ENCODE measurements at places on chromosomes 6 and 20.

- no peak for DNase-seq
Observed at GRCh38 chr6:44696686-44697085, 309.2 kb downstream of the CDC5L start.

DNA sequence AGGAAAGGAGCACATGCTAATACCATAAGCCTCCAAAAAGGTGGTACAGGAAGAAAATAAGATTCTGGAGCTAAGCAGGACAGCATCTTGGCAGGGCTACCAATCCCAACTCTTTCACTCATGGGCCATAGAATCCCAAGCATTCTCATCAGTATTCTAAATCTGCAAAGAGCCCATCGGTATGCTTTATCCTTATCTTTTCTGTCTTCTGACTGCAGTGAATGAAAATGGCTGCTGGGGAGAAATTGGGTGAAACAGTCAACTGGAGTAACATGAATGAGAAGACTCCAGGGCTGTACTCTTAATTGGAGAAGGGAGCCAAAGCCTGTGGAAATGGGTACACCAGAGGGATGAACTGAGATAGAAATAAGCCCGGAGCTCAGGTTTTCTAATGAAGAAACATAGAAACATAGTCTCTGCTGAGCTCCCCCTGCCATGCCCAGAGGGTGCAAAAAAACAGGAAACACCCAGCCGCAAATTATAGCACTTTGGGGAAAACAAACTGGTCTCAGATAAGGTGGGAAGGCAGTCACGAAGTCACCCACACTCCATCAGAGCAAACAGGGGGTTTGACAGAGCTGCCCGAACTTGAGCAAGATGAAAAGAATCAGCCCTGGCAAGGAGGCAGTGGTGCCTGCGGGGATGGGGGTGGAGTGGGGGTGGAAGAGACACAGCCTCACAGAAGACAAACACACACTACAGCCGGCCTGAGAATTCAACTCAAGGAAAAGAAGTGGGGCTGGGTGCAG lies 35.4 kb upstream of the E2F3 start:
- DNase-seq, result peak; percentile 71

DNA sequence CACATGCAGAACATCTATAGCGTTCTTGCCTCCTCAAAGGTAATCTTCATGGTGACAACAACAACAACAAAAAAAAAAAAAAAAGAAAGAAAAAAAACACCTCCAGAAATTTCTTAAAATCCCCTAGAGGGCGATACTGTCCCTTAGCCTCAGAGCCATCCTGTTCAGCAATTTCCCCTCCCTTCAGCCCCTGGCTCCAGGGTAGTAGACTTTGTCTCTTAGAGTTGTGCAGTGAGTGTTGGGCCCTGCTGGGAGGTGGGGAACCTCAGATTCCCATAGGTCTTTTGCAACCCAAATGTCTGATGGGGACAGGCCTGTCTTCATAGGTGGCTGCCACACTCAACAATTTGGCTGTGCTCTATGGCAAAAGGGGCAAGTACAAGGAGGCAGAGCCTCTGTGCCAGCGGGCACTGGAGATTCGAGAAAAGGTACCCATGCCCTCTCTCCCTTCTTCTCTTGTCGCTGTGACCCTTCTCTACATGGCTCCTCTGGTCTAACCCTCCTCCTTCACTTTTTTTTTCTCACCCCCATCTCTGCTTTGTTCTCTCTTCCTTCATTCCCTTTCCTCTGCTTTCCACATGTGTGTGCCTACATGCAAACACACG lies 6.0 kb upstream of the PTK7 start:
- DNase-seq, result peak; percentile 46

GRCh38 chr6:107768044-107768443 lies 56.1 kb downstream of the SCML4 start:
- DNase-seq, result no peak

GRCh38 chr6:143955971-143956370 lies 52.1 kb downstream of the PLAGL1 start:
- no peak for DNase-seq

- no peak for DNase-seq
Observed at GRCh38 chr6:89475101-89475500, 42.1 kb downstream of the ANKRD6 start.

- no peak for DNase-seq
Observed at GRCh38 chr20:19832875-19833274, 74.8 kb downstream of the RIN2 start.

DNA sequence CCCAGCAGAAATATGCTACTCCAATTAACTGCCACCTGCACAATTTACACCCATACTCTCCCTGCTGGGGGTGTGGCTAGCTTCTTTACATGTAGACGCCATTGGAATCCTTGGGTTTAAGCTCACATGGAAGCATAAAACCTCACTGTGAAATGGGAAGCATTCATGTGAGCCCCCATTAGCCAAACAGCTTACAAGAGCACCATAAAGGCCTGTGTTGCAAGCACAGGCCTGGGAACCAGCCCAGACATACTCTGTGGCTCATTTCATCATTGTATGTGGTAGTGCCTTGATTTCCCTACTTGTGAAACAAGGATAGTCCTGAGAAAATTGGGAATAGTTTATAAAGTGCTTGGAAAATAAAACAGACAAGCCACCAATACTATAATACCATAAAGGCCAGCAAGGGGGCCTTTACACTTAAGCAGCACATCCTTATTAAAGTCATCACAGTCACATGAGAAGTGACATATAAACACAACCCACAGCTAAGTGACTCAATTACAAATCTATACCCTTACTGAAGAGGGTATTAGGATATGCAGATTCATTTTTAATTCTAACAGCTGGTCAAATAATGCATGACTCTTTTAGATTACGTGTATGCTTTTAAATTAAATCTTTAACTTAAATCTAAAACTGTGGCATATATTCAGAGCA lies 6.8 kb downstream of the ADNP start:
- DNase-seq, result no peak

DNA sequence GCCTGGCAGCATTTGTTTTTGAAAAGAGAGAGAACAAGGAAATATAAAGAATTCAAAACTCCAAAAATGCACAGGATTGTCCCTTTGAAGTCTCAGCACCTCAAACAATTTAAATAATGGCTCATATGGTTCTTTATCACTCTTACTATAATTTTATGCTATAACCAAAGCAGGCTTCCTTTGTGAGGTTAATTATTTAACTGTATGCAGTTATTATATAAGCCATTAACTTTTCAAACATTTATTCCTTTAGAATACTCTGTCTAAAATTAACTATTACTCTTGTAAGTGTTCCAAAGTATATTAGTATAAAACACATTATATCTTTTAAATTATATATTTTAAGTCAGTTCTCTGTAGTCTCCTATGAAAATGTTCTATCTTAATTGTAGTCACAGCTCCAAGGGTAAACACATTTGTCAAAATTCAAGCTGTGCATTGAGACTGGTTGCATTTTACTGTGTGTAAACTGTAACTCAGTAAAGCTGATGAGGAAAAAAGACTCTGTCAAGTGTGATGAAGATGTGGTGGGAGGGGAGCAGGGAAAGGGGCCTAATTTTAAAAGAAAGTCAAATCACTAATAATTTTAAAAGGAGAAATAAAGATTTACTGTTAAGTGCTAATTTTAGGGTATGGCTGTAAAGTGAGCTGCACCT lies 20.0 kb upstream of the PLAGL1 start:
- no peak for DNase-seq

- DNase-seq, result no peak
Observed at GRCh38 chr6:121615493-121615892, 180.0 kb downstream of the GJA1 start.

DNA sequence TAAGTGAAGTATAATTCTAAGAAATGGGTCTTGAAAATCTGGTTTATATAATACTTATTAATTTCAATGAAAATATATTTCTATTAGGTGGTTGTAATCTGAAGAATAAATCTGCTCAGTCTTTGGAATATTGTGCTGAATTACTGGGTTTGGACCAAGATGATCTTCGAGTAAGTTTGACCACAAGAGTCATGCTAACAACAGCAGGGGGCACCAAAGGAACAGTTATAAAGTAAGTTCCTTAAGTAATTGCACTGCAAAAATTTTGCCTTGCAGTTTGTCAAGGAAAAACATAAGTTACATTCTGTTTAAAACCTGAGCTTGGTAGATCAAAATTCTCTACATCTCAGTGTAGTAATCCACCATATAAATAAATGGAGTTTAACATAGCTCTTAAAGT lies 106.0 kb downstream of the MYO6 start:
- DNase-seq, result peak; percentile 33

DNA sequence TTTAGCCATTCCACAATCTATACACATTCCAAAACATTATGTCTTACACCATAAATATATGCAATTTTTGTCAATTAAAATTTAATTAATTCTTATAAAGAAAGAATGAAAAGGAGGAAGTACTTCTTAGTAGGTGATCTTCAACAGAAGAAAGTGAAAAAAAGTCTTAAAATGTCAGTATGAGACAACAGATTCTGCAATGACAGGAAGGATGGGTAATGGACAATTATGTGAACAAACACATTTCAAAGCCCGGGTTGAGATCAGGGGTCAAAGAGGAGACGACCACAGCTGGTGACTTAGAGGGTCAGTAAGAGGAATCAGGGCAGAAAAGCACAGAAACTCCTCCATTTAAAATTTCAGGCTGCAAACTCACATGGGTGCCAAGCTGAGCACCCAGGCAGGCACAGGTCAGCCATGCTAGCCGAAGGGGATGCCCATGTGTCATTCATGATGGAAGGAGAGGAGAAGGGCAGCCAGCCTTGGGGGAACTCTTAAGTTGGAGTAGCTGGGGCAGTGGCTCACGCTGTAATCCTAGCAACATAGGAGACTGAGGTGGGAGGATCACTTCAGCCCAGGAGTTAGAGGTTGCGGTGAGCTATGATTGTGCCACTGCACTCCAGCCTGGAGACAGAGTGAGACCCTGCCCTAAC lies 11.0 kb downstream of the VSX1 start:
- no peak for DNase-seq

DNA sequence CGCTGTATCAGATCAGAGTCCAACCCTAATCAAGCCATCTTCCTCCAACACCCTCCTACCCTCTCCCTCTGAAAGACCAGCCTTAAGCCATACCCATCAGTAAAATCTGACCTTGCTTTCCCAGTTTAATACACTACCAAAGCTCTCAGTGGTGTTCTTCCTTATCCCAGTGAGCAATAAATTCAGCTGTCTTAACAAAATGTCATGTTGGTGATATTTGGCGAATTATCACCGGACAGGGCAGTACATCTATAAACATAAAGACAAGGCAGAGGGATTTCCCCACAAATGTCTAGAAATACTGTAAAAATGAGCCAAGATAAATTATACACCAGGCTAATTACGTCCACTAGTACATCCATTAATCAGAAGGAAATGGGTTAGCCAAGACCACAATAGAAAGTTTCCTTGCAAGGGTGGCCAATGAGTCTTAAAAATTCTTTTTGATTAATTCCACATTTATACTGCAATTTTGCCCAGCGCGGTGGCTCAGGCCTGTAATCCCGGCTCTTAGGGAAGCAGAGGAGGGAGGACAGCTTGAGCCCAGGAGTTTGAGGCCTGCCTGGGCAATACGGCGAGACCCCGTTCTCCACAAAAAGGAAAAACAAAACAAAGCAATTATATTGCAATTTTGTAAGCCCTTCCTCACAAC lies 905 bp downstream of the RARS2 start:
- DNase-seq, result no peak

DNA sequence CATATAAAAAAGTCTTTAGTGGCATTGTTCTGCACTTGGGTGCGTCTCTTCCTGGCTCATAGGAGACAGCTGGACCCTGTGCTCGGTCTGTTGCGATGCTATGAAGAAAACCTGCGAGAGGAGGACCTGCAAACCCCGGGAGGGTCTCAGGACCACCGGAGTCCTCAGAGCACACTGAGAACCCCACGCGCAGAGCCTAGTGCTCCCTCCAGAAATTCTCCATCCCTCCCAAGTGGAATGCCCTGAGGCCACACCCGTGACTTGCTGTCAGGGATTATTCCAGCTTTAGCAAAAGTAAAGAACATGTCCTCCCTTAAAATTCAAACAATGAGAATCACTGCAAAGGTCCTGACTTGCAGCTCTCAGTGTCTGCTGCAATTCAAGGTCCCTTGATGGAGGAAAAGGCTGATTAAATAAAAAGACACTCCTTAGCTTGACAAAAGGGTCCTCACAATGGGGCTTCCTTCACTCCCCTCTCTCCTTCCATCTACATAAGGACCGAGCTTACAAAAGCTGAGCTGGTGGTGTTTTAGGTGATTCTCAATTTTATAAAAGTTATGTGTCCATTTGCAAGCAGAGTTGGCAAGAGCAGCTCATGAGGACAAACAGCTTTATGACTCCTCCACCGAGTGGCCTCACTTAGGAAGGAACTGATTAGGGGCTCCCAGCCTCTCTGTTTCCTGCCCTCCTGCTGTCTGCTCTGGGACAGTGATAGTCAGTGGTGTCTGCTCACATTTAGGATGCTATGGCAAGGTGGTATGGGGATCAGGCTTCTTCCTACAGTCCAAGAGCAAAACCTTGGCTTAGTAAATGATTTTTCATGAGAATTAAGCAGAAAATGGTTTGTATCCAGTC lies 97.0 kb downstream of the RAMACL start:
- DNase-seq, result no peak

DNA sequence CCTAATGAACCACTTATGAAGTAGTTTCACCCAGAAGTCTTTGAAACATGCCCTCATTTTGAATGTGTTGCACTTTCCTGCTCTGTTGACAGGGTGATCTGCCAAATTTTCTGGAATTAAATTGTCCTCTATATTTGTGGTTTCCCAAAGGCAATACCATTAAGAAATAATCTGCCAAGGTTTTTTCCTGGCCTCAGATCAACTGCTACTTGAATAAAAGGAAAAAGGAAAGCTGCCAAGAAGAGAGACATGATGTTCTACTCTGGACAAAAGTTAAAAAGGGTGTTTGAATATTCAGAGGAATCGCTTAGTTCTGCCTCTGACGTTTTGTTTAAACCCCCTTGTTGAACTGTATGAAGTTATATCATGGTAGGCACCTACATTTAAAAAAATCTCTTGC lies 37.4 kb upstream of the ARMH2 start:
- DNase-seq, result no peak

GRCh38 chr20:38260378-38261053 lies at the start of gene KIAA1755:
Gene KIAA1755, minus strand, starts transcription at chr20:38260735. Its CDS starts 235 bp downstream, at chr20:38260500.
- no peak for DNase-seq

DNA sequence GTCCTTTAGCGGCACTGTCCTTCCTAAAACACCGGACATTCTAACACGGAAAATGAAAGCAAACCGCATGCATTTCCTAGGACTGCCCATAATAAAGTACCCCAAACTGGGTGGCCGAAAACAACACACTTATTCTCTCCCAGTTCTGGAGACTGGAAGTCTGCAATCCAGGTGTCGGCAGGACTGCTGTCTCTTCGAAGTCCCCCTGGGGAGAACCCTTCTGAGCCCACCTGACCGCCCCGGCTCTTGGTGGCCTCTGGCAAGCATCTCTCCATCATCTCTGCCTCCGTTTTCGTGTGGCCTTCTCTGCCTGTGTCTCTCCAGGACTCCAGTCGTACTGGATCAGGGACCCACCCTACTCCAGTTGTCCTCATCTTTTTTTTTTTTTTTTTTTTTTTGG lies 55.4 kb downstream of the SYNJ2 start:
- DNase-seq, result no peak
